ENCODE measurements at places on chromosomes 4 and X. TPM values are rescaled to one million over a fixed set of nuclear protein-coding genes. Genes with fewer than 3 reads are reported as not detected.

MAGEC2 gene
- total RNA-seq, result not detected

DNA sequence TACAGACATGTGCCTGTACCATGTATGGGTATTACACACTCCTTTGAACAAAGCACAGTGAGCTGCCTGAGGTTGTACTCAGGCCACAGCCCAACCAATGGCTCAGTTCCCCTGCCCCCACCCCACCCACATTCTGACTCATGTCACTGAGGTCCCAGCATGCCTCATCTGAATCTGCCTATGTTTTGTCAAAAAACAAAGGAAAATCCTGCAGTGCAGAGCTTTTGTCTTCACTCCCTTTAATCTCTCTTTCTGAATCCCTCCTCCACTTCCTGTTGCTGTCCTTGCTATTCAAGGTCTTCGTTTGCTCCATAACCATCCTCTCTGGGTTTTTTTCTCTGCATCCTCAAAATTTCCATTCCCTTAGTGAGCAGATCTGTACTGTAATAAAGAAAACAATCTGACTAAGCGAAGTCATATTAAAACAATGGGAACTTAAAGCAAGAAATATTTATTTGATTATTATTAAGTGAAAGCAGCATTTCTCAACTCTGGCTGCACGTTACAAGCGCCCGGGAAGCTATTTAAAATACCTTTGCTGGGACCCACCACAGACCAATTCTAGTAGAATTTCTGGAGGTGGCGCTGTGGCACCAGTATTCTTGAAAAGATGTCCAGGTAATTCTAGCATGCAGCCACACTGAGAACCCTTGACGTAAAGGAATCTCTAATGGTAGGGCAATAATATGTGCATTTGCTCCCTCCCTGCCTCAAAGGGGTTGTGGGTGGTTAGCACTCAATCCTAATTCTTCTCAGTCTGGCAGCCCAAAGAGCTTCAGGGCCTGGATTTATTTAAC, 8.7 kb downstream of the GUCY2F start:
- H3K27ac ChIP-seq, result no peak overlapping the region
- no peak for DNase-seq
- no peak overlapping the region for H3K4me3 ChIP-seq
- H3K36me3 ChIP-seq, result no peaks in the 10 kb centered on the region
- no peaks in the 10 kb centered on the region for H3K4me1 ChIP-seq

- H3K36me3 ChIP-seq, result no peaks in the 10 kb centered on the region
- no peaks in the 10 kb centered on the region for H3K4me1 ChIP-seq
- H3K4me3 ChIP-seq, result no peak overlapping the region
- DNase-seq, result no peak
- no peak overlapping the region for H3K27ac ChIP-seq
Measured at GRCh38 chr4:136873555-136873954, 658.7 kb downstream of the PCDH18 start.

DNA sequence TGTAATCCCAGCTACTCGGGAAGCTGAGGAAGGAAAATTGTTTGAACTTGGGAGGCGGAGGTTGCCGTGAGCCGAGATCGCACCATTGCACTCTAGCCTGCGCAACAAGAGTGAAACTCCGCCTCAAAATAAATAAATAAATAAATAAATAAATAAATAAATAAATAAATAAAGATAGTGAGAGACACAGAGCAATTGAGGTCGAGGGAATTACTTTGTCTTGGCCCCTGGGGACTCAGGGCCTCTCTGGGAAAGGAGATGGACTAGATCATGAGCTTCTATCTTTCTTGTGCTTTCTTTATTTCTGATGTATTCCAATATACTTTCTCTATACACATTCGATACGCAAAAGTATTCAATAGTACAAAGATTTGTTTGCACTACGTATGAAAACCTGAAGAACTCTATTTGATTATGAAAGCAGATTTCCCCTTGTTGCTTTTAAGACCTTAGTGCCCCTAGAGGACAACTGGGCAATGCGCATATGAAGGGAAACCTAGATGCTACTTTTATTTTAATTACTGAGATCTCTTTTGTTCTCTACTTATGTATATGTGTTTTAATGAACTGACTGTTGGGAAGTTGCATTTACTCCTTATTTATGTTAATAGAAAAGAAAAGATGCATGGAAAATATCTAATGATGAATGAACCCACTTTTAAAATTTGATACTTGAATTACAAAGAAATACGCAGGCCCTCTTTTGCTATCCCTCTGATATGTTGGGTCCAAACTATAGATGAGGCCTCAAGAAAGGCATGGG, 12.8 kb upstream of the ELOVL6 start:
- no peaks in the 10 kb centered on the region for H3K36me3 ChIP-seq
- no peak overlapping the region for H3K27ac ChIP-seq
- H3K4me3 ChIP-seq, result no peak overlapping the region
- no peaks in the 10 kb centered on the region for H3K27me3 ChIP-seq
- no peaks in the 10 kb centered on the region for H3K4me1 ChIP-seq
- no peak for DNase-seq

NEIL3 gene
- not detected for total RNA-seq

DNA sequence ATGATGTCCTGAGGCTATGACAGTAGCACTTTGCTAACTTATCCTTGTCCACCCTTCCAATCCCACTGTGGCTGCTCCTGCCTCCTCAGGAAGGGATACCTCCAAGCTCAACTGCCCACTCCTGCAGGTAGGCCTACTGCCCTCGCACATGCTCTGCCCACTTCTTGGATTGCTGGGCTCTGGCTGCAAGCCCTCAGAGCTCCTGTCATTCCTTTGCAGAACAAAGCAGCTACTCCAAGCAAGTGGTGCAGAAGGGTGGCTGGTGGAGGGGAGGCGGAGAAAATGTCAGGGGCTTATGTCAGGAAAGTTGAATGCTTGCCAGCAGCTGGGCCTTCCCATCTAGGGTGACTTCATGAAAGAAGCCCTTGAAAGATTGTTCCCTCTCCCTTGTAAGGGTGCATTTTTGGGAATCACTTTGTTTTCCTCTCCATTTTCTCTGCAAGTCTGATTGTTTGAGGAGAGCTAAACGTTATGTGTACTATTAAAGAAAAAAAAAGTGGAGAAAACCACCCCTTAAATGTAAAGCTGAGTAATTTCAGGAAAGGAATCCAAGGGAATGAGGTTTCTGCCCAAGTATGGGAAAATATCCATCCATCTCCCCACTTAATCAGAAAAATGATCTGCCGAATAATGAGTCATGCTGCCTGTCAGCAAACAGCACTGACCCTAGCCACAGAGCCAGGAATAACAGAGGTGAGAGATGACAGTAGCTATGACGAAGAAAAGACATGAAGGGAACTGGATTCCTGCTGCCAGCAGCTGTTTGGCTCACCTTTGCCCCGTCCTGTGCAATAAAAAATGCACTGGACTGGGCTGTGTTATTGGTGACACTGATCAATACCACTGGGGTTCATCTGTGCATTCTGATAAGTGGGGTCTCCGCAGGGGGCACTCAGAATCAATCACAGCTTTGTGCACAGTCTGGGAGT, 102.0 kb downstream of the RTL5 start:
- H3K4me3 ChIP-seq, result no peak overlapping the region
- H3K36me3 ChIP-seq, result no peaks in the 10 kb centered on the region
- H3K27me3 ChIP-seq, result no peaks in the 10 kb centered on the region
- DNase-seq, result no peak
- no peak overlapping the region for H3K27ac ChIP-seq

DNA sequence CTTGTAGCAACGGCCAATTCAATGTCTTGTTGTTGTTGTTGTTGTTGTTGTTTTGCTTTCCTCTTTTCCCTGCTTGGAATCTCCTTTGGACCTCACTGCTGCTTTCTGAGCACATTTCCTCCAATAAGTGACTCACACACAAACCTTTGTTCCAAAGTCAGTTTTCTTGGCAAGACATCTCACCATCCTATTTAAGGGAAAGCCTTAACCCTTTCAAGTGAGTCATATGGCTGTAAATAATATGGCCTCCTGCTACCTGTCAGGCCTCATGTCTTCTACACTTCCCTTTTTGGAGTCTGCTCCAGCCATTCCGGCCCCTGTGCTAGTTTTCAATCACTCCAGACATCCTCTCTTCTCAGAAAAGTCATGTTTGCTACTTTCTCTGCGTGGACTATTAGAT, 79.5 kb upstream of the MAGEB10 start:
- no peak overlapping the region for H3K27ac ChIP-seq
- H3K27me3 ChIP-seq, result peaks cover 15% of the 10 kb centered on the region
- H3K4me3 ChIP-seq, result no peak overlapping the region
- no peaks in the 10 kb centered on the region for H3K36me3 ChIP-seq
- no peaks in the 10 kb centered on the region for H3K4me1 ChIP-seq
- no peak for DNase-seq

DNA sequence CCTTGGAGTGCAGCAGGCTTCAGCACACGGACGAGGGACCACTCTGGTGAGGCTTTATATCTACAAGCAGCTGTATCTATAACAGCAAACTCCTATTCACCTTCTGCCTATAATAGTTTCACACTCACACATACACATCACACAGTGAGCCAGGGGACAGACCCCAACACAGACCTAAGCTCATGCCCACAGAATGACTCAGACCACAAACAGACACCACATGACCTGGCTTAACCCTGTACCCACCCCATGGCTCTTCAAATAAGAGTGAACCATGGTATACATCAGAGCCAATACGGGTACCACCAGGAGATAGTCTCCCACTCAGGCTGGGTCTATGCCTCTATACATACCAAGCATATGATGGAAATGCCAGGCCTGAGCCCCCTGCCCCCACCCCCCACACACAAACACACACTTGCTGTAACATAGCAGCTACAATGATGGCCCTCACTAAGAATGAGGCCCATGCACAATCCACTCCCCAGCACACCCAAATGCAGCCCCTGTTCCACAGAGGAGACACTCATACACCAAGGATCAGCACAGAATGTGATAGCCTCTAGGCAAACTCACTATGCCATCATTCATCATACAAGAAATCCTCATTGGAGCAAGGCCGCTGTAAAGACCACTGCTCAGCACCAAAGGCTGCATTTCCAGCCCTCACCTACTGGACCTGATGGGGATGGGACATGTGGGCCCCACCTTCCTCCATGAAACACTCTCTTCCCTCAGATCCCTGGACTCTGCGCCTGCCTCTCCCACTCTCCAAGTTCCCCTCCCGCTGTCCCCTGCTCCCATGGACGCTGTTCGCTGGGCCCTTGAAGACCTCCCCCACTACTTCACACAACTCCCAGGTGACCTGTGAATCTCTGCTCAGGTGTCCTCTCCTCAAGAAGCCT, 62.1 kb upstream of the XIAP start:
- no peak overlapping the region for H3K4me3 ChIP-seq
- H3K27ac ChIP-seq, result no peak overlapping the region
- no peaks in the 10 kb centered on the region for H3K27me3 ChIP-seq
- DNase-seq, result no peak

All from pancreas (tissue), 10 donors.